SK-N-SH (cell line): ENCODE measurements at places on chromosomes 16 and 17.

DNA sequence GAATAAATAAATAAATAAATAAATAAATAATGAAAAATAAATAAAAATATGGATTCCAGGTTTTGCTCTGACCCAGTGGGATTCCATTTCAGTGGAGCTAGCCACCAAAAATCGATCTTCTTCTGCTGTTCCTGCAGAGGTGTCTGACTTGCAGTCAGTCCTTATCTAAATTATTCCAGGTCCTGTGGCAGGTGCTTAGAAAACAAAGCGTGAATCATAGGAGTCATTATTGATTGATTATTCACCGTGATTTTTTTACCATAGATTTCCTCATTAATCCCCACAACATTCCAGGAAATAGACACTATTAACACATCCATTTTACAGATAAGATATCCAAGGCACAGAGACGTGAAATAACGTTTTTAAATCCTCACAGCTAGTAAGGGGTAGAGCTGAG is 31.5 kb upstream of the ABR start:
- DNase-seq: no peak

DNA sequence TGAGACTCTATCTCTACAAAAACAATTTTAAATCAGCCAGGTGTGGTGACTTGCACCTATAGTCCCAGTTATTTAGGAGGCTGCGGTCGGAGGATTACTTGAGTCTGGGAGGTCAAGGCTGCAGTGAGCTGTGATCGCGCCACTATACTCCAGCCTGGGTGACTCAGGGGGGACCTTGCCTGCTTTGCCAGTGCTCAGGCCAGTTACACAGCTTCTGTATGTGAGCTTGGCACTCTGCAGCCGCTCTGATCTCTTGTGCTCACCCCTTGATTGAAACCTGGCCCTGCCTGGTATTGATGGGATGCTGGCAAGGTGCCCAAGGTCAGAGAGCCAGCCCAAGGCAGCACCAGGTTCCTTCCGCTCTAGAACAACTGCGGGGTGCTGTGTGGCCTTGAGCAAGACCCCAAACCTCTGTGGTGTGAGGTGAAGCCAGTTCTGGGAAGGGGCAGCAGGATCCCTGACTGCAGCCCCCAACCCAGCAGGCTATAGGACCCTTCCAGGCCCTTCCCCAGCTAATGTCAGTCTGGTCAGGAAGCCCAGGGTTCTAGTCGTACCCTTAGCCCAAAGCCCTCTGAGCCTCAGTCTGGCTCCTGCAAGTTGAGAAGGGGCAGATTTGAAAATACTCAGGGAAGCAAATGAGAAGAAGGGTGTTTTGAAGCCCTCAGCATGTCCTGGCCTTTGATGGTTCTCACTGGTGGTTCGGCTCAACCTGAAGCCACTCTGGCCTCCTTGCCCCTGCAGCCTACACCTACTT is 18.9 kb downstream of the MMP15 start:
- peak; percentile 25 for DNase-seq

DNA sequence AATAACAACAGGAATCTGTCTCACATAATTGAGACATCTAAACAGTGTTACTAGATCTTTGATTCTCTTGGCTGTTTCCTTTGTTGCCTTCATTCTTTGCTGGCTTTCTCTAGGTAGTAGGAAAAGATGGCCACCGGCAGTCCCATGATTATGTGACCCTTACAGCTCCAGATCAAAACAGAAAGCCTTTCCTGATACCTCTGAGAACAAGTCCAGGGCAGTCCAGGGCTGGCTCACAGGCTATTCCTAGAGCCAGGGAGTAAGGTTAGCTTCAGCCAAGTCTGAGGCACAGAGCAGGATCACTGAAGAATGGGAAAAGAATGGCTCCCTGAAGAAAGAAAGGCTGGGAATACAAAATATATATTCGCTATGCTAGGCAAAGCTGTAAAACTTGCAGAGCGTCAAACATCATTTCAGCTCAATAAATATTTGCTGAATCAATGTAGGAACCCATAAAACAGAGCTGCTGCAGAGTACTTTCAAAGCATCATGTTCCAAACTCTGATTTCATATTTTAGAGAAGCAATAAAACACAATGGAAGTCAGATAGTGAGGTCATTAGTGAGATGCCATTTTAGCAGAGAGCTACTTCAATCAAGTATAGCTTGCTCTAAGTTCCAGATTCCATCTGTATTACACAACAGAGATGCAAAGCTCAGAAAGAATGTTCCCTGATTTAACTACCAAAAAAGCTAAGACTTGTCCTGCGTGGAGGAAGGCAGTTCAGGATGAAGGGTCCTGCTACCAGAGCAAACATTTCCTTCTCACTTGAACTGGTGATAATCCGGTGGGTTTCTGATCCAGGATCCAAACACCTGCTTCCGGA is 23.4 kb downstream of the ADAT1 start:
- no peak for DNase-seq

GRCh38 chr17:48047113-48047740 is 932 bp upstream of the NFE2L1 start:
- no peak for DNase-seq

DNA sequence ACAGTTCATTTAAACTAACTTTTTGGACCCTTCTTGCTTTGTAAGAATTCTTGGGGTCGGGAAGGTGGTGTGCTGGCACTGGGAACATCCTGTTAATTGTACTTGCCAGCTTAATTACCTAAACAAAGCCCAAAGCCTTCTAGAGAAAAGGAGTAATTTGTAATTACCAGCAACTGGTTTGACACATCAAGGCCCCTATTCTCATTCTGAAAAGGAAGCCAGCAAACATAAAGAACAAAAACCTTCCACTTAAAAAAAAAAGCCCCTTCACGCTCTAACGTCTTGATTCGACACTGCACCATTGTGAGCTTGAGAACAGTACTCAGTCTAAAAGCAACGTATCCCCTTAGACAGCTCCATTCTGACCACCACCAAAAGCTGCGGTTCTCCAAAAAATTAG is 74.7 kb upstream of the RPH3AL start:
- DNase-seq: no peak

DNA sequence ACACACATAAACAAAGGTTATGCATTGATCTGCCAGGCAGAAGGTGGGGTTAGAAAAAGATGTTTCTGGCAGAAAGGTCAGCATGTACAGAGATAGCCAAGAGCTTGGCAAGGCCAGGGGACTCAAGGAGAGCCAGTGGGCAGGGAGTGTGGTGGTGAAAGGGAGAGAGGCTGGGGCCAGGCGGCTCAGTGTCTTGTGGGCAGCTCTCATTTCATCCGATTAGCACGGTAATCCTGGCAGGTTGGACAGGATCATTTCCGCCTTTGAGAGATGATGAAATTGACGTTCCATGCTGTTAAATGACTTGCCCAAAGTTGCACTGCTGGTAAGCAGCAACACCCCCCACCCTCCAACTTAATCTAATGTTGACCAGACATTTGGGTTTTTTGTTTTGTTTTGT is 3.6 kb downstream of the CHD9 start:
- no peak for DNase-seq

GRCh38 chr17:8726941-8727555 is 17.6 kb downstream of the CCDC42 start:
- DNase-seq: peak; percentile 50

- no peak for DNase-seq
Observed at GRCh38 chr16:27723711-27724481, 174.0 kb downstream of the KATNIP start.

DNA sequence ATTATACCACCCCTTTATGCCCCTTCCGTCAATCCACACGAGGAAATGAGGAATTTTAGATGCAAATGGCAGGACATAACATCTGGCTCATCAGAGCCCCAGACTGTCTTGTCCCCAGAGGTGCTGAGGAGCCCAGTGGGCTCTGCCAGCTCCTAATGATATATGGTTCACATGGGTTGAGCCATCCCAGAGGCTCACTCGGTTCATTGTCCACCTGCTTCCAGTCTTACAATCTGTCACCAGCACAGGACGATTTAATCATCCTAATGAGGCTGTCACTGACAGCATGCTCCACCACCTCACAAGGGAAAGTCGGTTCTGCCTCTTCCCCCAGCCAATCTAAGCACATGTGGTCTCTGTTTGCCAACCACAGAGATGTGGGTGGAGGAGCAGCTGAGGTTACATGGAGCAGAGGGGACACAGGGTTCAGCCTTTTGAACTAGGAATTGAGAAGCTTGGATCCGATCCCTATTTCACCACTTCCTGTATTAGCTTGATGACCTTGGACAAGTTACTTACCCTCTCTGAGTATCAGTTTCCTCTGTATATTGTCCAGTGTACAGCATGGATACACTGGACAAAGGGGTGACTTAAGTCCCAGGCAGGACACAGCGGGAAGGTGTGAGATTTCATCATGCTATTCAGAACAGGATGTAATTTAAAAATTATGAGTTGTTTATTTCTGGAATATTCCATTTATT is 27.0 kb upstream of the DHX8 start:
- no peak for DNase-seq

- no peak for DNase-seq
Observed at GRCh38 chr16:35744726-35745125, 2285.3 kb downstream of the TP53TG3F start.

DNA sequence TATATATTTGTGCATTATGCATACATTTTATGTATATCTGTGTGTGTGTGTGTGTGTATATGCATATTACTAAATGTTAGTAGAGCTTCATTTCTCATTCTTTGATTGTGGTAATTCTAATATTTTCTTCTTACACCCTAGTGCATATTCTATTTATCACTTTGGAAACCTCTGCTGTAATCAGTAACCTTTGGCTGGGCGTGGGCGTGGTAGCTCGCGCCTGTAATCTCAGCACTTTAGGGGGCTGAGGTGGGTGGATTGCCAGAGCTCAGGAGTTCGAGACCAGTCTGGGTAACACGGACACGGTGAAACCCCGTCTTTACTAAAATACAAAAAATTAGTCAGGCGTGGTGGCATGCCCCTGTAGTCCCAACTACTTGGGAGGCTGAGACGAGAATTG is 26.9 kb downstream of the CPSF4L start:
- DNase-seq: no peak

DNA sequence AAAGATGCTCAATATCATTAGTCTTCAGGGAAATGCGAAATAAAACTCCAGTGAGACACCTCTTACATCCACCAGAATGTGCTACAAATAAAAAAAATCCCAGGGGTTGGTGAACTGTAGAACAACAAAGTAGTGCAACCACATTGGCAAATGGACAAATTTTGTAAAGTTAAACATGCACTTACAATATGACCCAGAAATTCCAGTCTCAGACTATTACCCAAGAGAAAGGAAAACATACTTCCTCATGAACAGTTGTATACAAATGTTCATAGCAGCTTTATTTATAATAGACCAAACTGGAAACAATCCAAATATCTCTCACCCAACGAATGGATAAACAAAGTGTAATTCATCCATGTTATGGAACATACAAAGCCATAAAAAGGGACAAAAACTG is 239.5 kb downstream of the ABCC12 start:
- DNase-seq: no peak

GRCh38 chr17:77433385-77434135 is 292.8 kb downstream of the SEC14L1 start:
- peak; percentile 92 for DNase-seq

DNA sequence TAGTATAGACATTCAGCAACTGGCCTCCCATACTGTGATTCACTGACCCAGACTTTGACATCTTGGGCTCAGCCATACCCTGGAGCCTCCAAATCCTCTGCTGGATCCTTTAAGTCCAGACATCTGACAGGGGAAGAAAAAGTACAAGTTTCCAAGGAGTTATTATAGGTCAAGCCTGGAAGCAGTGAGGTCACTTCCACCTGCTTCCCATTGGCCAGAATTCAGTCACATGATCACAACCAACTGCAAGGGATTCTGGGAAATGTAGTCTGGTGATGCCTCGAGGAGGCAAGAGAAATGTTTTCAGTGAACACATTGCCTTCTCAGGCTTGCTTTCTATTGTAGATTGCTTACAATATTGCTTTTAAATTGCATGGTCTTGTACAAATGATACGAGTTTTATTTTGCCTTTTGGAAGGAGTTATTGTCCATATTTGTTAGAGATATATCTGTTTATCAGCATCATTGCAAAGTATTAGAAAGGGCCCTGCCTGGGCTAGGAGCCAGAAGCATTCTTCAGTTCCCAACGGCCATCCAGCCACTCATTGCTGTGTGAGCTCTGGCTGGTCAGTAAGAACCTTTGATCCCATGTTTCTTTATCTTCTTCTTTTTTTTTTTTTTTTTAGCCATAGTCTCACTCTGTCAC is 696.9 kb downstream of the WWOX start:
- peak; percentile 54 for DNase-seq

DNA sequence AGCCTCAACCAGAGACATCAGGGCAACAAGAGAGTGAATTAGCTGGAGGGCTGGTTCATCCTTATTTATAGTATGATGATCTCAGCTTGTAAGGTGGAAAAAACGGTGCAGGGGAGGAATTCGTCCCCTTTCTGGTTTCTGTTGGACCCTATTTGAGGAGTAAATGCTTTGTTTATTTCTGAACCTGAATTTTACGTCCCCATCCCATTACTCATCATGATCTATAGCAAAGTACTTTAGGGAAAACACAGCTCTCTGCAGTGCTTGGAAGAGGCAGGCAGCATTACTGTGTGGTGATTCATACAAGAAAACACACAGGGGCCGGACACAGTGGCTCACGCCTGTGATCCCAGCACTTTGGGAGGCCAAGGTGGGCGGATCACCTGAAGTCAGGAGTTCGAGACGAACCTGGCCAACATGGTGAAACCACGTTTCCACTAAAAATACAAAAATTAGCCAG is 8.0 kb upstream of the VAT1L start:
- DNase-seq: no peak

DNA sequence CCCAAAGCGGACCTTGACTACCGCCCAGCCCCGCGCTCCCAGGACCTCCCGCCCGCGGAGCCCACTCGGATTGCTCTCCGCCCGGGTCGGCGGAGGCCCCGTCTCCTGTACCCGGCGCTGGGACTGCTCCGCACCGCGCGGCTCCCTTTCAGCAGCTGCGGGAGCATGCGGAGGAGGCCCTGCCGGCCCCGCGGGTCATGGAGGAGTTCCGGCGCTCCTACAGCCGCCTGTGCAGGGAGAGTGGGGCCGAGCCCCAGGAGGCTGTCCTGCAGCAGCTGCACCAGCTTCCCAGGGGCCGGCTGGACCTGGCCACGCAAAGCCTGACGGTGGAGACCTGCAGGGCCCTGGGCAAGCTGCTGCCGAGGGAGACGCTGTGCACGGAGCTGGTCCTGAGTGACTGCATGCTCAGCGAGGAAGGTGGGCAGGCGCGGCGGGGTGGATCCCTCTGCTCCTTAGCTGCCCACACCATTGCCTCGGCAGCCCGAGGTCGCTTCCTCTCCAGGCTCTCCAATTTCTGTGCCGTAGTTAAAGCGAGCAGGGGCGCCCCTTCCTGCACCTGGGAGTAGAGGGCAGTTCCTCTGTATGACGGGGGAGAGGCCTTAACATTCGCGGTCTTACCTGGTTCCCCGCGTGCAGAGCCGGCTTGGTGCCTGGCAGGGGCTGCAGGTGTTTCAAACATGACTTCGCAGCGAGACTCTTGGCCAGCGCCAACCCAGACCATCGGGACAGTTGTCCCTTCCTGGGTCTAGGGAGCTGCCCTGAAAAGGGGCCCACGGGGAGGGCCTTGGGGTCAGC is 539 bp downstream of the LRRC45 start:
- peak; percentile 83 for DNase-seq

- DNase-seq: peak; percentile 73
Observed at GRCh38 chr16:1613728-1614455, 1.7 kb downstream of the CRAMP1 start.
